H1 (cell line): ENCODE measurements at places on chromosomes 1 and 21.

DNA sequence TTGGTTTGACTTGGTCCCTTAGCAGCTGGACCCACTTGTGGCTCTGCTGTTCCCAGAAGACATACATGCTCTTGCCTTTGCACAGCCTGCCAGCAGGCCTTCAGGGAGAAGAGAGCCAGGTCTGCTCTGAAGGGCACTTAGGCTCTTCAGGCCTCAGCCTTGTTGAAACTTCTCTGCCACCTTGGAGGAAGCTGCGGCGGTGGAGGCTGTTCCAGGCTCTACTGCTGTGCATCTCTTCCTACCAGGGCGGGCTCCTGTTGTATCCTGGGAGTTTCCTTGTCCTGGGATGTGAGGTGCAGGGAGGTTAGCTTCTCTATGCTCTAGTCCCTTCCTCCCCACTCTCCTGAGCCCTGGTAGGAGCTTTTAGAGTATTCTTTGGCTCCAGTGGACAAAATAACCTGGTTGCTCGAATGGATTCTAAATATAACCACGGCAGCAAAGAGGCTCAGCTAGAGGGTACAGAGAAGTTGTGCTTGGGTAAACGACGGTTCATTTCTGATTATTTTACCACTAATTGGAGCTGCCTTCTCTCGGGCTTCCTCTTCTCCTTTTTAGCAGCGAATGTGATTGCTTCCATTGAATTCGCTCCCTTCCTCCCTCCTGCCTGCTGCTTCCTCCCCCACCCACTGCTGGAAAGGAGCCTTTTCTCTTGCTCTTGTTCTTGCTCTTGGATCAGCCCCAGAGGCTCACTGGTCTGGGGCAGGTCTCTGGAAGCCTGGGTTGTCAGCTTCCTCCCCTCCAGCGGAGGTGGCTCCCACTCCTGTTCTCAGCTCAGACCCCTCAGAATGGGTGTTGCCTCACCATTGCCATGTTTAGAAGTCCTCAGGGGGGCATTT lies 126.6 kb upstream of the CACNA1E start:
- H3K27me3 ChIP-seq: no peaks in the 10 kb centered on the region
- no peak overlapping the region for H3K27ac ChIP-seq
- H3K4me3 ChIP-seq: no peak overlapping the region
- DNase-seq: no peak

DNA sequence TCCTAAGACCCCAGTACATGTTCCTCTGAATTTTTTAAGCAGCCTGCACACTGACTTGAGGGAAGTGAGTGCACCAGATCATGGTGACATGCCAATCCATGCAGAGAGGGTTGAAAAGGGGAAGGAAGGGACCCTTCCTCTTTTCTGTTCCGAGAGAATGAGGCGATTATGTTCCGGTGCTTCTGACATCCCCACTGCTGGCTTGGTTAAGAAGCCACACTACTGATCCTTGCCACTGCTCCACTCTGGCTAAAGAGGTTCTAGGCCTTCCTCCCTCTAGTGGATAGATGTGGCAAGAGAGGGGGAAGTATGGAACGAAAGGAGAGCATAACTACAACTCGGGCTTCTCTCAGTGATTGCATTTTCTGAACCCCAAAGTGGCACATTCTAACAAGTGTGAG lies 1.8 kb upstream of the CYB5R1 start:
- peak; percentile 49 for DNase-seq
- no peaks in the 10 kb centered on the region for H3K27me3 ChIP-seq
- H3K4me3 ChIP-seq: no peak overlapping the region
- no peaks in the 10 kb centered on the region for H3K36me3 ChIP-seq
- H3K4me1 ChIP-seq: peaks cover 4% of the 10 kb centered on the region
- H3K27ac ChIP-seq: no peak overlapping the region

DNA sequence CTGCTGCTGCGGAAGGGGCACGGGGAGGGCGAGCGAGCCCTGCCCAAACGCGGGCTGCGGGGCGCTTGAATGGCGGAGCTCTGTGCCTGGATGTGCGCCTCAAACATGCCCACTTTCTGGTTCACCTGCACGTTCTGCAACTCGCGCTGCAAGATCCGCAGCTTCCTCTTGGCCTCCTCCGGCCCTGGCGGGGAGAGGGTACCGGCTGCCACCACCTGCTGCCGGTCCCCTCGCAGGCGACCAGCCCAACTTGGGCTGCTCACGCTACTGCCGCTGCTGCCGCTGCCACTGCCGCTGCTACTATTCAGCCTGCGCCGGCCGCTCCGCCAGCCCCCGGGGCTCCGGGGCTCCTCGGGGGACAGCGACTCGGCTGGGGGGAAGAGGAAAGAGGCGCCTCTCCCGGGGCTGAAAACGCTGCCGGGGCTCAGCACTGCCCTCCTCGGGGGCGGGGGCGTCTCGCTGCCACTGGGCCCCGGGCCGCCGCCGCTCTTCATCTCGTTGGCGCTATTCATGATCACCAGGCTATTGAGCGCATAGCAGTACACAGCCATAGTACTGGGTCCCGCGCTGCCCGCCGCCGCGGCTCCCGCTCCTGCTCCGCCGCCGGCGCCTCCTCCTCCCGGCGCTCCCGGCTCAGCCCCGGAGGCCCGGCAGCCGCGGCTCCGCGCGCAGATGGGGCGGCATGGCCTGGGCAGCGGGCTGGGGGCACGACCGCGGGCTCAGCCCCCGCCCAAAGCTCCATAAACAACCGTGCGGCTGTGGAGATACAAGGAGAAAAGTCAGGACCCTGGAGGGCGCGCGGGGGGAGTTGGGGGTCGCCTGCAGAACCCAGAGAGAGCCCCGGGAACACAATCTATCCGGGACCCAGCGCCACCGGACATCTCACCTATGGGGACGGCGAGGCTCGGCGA lies 1.9 kb downstream of the ITPKB start:
- H3K27me3 ChIP-seq: peaks cover 33% of the 10 kb centered on the region
- DNase-seq: peak; percentile 71
- peaks cover 5% of the 10 kb centered on the region for H3K4me1 ChIP-seq
- H3K36me3 ChIP-seq: no peaks in the 10 kb centered on the region
- H3K27ac ChIP-seq: no peak overlapping the region
- peak overlapping the region; percentile 62 for H3K4me3 ChIP-seq

GRCh38 chr1:3469104-3469848 lies 14.8 kb downstream of the ARHGEF16 start:
- peaks cover 14% of the 10 kb centered on the region for H3K4me1 ChIP-seq
- H3K36me3 ChIP-seq: peaks cover 14% of the 10 kb centered on the region
- H3K4me3 ChIP-seq: no peak overlapping the region
- no peaks in the 10 kb centered on the region for H3K27me3 ChIP-seq
- H3K27ac ChIP-seq: no peak overlapping the region

- H3K27me3 ChIP-seq: peaks cover 3% of the 10 kb centered on the region
- H3K27ac ChIP-seq: no peak overlapping the region
- H3K4me1 ChIP-seq: no peaks in the 10 kb centered on the region
- peak; percentile 53 for DNase-seq
Measured at GRCh38 chr1:227999056-227999930, 7.5 kb upstream of the WNT3A start.

GRCh38 chr1:69377507-69377906 lies 190.2 kb upstream of the LRRC7 start:
- no peak overlapping the region for H3K4me3 ChIP-seq
- no peaks in the 10 kb centered on the region for H3K27me3 ChIP-seq
- no peak overlapping the region for H3K27ac ChIP-seq
- DNase-seq: no peak
- no peaks in the 10 kb centered on the region for H3K4me1 ChIP-seq
- no peaks in the 10 kb centered on the region for H3K36me3 ChIP-seq

DNA sequence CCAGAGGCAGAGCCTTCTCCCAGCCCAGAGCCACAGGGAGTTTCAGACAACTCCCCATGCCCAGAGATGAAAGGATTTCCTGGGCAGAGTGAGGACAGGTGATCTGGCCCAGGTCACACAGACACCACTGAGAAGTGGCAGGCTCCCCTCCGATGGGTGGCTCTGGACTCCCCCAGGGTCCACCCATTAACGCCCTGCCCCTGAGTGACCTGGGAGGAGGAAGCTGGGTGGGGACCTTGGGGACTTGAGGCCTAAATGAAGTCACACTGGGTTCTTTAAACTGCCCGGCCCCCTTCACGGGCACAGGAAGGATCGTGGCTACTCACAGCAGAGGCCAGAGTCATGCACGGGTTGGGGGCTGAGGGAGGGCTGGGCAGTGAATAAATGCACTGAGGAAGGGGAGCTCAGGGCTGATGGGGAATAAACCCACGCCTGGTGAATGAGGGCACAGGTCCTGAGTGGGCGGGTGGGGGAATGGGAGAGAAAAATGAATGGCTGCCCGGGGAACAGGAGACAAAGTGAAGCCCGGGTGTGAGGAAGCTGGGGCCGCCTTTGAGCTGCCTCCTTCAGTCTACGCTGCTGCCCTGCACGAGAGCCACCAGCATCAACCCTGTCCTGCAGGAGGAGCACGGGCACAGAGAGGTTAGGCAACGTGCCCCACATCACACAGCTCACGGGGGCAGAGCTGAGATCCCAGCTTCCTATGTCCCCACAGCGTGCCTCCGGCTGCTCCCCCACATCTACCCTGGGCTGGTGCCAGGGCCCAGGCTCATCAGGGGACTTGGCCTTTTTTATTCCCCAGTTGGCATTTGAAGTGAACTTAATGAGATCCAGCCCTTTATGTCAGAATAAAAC lies 404.3 kb downstream of the MATN1 start:
- no peak overlapping the region for H3K4me3 ChIP-seq
- no peaks in the 10 kb centered on the region for H3K36me3 ChIP-seq
- DNase-seq: no peak
- H3K27me3 ChIP-seq: no peaks in the 10 kb centered on the region

- no peaks in the 10 kb centered on the region for H3K36me3 ChIP-seq
- no peak for DNase-seq
- no peaks in the 10 kb centered on the region for H3K27me3 ChIP-seq
- H3K27ac ChIP-seq: no peak overlapping the region
- no peak overlapping the region for H3K4me3 ChIP-seq
- H3K4me1 ChIP-seq: peaks cover 40% of the 10 kb centered on the region
Measured at GRCh38 chr1:6960291-6960811, 175.1 kb downstream of the CAMTA1 start.

DNA sequence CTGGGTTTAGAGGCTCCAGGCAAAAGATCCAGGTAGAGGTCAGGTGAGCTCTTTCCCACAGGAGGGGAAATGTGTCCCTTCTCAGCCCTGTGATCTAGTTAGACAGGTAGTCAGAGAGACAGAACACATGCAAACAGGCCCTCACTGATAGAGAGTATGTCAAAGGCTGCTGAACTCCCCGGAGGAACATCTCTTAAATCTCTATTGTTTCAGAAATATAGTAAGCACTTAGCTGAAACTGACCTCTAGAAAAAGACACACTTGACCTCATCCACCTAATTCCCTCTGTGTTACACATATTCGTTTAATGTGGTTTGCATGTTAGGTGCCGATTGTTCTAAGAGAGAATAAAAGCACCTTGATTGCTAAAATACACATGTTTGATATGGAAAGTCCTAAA lies 23.3 kb downstream of the SUSD4 start:
- no peaks in the 10 kb centered on the region for H3K36me3 ChIP-seq
- no peaks in the 10 kb centered on the region for H3K4me1 ChIP-seq
- no peak for DNase-seq

DNA sequence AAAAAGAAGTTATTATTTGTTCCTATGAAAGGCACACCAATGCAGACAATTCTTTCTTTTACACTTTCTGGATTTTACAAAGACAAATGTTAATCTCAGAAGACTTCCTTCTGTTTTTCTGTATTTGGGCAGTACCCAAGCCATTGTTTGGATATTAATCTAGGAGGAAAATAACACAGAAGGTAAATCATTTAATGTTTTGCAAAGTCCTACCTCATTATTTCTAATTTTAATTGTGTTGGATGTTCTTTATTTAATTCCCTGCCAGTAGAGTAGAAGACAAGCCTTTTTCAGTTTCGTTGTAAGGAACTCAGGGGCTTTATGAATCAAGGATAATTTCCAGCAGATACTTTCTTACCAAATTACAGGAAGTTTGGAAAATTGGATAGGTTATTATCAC lies 118.3 kb downstream of the VPS13D start:
- no peak overlapping the region for H3K4me3 ChIP-seq
- DNase-seq: no peak
- H3K36me3 ChIP-seq: peaks cover 10% of the 10 kb centered on the region
- H3K27ac ChIP-seq: no peak overlapping the region

GRCh38 chr1:228283476-228284147 lies 75.8 kb downstream of the OBSCN start:
- H3K4me1 ChIP-seq: no peaks in the 10 kb centered on the region
- no peak overlapping the region for H3K27ac ChIP-seq
- peaks cover 7% of the 10 kb centered on the region for H3K36me3 ChIP-seq
- H3K4me3 ChIP-seq: no peak overlapping the region
- H3K27me3 ChIP-seq: no peaks in the 10 kb centered on the region
